Stimulated activated CD4-positive, alpha-beta T cell treated with anti-CD3 and anti-CD28 coated beads, Interleukin-1b, Interleukin-23, amount 100 ng/mL, for 1 hour (primary cell): ENCODE measurements at places on chromosomes 2 and 18.

DNA sequence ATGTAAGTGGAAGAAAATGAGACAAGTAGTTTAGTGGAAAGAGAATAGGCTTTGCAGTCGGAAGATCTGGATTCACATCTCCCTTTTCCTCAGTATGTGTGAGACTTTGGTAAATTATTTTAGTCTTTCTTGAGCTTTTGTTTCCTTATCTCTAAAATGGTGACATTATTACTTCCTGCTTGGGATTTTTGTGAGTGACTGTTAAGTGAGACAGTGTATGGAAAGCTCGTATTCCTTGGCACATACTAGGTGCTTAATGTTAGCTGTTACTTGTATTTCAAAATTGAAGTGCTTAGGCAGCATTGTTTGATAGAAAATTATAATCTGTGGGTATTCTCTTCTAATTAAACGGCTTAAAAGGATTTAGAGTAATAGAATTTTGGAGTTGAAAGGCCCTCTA, 2.0 kb downstream of the ZNF638 start:
- no peak for DNase-seq

DNA sequence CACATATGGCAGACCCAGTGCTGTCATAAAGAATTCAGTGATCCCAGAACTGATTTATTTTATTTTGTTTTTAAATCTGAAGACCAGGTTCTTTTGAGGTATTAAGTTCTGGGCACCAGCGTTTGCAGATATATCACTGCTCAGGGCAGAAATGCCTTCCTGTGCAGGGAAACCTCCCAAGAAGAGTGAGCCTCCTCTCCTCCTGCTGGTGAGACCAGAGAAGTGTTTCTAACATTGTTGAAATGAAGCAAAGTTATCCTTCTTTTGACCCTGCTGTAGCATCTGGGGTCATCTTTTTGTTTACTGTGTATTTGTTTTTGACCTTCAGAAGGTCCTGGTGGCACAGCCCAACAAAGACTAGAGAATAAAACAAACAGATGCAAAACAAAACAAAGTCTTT, 94.0 kb downstream of the AQP4 start:
- DNase-seq: no peak

- no peak for DNase-seq
Measured at GRCh38 chr2:175049661-175050060, 44.5 kb upstream of the CHN1 start.

DNA sequence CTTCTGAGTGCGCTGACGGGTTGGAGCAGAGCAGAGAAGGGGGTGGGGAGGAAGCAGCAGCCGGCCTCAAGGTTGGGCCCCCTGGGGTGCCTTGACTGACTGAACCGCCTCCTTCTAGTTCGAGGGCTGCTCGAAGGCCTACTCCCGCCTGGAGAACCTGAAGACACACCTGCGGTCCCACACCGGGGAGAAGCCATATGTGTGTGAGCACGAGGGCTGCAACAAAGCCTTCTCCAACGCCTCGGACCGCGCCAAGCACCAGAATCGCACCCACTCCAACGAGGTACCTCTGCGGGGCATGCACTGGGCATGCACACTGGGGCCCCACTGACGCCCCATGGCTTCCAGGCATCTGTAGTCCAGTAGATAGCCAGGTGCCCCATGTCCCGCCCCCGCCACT, 246.9 kb downstream of the GLI2 start:
- no peak for DNase-seq

DNA sequence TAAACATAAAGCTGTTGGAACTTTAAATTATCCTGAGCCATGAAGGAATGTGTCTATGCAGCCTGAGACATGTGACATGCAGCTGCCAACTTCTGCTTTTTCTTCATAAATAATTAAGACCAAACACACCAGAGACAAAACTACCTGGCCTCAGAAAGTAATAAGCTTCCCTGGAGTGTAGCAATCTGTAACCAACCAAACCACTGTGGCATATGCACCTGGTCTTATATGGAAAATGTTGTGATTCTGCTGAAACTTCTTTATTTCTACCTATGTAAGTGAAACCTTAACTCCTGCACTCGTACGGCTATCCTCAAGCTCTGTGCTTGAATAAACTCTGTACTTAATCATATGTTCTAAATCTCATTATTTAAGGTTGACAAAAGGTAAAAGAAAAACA, 515.0 kb downstream of the TMEM182 start:
- no peak for DNase-seq

GRCh38 chr18:59950215-59950944, 50.6 kb downstream of the PMAIP1 start:
- no peak for DNase-seq

DNA sequence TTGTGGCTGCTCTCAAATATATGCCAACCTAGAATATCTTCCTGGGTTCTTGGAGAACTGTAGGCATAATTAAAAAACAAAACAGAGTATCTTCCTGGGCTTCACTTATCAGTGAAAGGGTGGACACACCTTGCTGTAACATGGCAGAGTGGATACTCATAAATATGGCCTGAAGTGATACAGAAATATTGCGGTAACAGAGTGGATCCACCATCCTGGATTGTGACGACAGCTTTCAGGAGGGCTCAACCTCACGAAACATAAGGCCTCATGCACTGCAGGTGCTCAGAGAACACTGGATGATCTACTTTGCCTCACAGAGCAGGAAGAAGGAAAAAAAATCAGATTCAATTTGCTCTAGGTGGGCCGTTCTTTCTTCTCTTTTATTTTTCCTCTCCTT, 336.0 kb downstream of the NBAS start:
- no peak for DNase-seq

DNA sequence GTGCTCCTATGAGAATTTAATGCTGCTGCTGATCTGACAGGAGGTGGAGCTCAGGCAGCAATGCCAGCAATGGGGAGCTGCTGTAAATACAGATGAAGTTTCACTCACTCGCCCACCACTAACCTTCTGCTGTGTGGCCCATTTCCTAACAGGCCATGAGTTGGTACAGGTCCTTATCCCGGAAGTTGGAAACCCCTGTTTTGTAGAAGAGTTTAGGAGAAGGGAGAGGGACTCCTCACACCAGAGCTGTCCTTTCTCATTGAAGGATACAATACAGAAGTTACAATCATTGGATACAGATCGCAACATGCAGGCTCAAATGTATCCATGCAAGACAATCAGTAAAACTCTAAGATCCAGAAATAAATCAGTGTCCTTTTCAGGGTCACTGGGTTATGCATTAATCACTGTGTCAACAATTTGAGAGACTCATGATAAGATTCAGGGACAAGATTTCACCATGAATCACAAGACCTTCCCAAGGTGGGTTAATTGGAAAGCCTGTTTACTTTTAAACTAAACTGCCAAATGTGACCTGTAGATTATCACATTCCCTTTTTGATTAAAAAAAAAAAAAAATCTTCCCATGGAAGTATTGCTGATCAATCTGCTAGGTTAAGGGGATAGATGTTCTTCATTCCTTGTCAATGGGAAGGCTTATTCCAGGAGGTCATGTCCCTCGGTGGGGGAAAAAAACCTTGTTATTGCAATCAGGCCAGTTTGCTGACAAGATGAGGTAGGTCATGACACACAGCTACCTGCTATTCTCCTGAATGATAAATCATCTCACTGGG, 97.2 kb downstream of the SP100 start:
- no peak for DNase-seq

DNA sequence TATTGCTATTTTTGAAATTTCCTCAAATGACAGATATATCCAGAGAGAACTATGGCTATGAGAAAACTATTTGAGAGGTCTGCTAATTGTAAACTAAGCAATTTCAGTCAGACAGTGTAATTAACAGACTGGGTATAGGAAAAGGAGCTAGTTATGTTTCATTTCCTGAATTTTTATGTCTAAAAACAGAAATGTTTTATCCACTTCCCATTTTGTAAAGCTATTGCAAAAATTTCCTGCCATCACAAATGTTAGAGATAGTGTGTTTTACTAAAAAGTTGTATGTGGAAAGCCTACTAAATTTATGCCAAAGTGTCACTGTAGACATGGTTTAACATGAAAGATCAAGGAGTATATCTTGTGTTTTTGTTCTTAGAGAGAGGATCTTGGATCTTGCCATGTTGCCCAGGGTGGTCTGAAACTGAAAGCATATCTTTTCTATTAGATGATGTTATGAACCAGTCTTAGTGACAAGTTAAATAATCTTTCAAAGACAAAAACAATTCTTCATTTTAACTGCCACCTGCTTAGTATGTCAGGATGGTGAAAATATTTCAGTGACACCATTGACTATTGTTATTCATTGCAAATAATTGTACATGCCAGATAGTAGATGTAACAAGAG, 40.5 kb upstream of the ITPRID2 start:
- no peak for DNase-seq

DNA sequence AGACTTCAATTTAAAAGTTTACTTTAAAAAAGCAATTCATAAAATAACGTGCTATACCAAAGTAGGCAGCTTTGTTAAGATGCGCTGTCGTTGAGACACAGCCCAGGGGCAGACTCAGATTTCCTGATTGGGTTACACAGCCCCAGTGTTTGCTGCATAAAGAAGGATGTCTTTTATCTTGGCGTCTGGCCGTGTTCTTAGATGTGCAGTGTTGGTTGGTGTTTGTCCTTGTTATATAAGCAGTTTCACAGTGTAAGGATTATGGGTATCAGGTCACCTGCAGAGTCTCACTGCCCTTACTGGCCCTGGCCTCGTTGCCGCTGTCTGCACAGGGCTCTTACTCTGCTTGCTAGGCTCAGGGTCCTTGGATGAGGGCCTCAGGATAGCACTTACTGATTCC, 108.5 kb downstream of the WDSUB1 start:
- no peak for DNase-seq

GRCh38 chr2:102891296-102891695, 129.5 kb downstream of the TMEM182 start:
- DNase-seq: no peak

GRCh38 chr18:36078751-36079529, 11.6 kb upstream of the RPRD1A start:
- no peak for DNase-seq

DNA sequence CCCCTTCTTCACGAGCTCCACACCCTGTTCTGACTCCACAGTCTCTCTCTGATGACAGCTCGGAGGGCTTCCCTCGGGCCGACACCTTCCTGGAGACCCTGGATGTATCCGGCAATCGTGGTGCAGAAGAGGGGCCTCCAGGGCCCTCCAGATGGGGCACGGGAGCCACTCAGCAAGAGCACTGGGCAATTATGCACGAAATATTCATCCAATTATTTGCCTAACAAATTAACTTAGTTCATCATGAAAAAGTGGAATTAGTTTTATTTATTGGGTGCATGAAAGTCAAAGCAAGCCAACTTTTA, 277.3 kb upstream of the HDAC4 start:
- no peak for DNase-seq

GRCh38 chr2:119179202-119179601, 20.7 kb upstream of the C1QL2 start:
- DNase-seq: no peak

GRCh38 chr2:237696461-237696860, 69.1 kb downstream of the LRRFIP1 start:
- no peak for DNase-seq

- DNase-seq: no peak
Measured at GRCh38 chr2:96953611-96953978, 32.8 kb downstream of the FAM178B start.

DNA sequence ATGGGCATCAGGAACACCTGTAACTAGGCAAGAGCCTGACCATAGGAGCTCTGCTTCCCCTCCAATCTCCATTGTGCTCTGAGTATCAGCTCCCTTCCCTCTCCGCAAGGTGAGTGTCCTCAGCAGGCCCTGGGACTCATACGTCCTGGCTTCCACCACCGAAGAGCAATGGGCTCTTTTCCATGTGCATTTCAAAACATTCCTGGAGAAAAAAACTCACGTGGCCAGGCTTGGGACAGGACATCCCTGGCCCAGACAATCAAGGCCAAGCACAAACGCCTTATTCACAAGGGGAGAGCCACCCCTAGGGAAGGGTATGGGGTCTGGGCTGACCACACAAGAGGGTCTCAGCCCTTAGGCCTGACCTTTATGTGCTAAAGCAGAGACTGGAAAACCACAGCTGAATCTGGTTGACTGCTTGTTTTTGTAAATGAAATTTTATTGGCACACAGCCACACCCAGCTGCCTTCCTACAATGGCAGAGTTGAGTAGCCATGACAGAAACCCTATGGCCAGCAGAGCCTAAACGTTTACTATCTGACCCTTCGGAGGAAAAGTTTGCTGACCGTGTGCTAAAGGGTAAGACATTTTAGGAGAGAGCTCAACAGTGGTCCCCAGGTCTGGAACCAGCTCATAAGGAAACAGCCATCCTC, 175.7 kb upstream of the ARL4C start:
- no peak for DNase-seq

DNA sequence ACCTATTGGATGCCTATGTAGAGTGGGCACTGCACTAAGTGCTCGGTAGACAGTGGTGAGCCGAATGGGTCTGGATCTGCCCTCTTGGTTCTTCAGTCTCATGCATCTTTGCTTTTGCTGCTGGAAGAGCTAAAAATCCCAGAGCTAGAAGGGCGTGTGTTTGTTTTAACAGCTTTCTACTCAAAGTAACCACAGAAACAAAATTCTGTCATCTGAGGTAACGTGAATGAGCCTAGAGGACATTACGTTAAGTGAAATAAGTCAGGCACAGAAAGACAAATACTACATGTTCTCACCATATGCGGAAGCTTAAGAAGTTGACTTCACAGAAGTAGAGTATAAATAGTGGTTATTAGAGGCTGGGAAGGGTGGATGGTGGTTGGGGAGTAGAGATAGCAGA, 119.8 kb downstream of the PLB1 start:
- DNase-seq: no peak

DNA sequence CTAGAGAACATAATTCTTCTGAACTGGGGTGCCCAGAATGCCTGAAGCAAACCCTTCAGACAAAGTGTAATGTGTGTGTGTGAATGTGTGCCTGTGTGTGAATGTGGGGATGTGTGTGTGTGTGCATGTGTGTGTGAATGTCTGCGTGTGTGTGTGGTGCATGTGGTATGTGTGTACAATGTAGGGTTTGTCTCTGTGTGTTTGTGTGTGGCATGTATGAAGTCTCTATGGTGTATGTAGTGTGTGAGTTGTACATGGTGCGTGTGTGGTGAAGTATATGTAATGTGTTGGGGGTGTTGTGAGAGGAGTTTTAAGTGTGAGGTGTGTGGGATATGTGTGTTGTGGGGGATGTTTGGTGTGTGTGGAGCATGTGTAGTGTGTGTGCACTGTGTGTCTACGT, 129.3 kb upstream of the SOX11 start:
- DNase-seq: no peak

GRCh38 chr18:63197246-63197869, 122.2 kb downstream of the BCL2 start:
- no peak for DNase-seq

DNA sequence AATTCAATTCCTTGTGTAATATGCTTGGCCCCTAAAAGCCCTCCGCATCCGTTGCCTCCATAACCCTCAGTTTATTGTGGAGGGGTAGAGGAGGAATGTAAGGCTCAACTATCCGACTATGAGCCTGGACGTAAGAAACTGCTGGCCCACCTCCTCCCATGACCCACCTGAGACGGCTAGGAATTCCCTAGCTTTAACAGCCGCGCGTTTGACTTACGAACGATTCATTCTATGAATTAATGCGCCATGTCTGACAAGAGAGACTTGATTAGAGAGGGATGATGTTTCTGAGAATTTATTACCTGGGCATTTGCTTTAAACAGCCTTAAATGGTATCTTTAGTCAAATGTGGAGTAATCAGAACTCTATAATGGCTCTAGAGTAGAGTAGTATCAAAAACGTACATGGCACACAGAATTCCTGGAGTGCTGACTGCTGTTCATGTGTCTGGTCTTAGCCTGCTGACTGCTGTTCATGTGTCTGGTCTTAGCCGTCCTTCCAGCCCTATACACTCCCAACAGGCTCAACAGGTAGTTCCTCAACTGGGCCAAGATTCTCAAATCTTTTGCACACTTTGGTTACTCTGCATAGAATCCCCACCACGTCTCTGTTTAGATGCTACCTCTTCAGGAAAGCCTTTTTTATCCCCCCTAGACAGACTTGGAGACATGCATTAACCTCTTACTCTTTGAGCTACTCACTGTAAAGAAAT, 899 bp upstream of the GFPT1 start:
- DNase-seq: no peak
